Hematopoietic multipotent progenitor cell (in vitro differentiated cells): ENCODE measurements at places on chromosomes 5 and 9. TPM values are rescaled to one million over a fixed set of nuclear protein-coding genes. Genes with fewer than 3 reads are reported as not detected.

GRCh38 chr9:78294290-78295176, 2.4 kb upstream of the PSAT1 start:
- no peak for DNase-seq

DNA sequence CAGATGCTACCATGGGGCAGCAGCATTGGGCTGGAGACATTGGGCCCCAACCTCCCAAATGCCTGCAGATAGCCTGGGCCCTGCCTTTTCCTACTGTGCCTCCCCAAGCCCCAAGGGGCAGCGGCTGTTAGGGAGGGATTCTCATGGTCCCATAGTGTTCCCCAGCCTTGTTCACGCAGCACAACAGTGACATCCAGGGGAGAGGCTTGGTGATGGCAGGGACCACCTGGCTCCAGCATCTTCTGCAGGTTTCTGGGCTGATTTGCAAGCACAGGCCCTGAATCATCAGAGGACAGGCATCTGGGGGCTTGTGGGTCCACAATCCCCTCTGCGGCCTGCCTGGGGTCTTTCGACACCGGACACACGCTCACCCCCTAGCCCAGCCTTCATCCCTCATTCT, 354.6 kb downstream of the SLIT3 start:
- no peak for DNase-seq

TUSC1 gene
- 14.3 TPM for total RNA-seq

GRCh38 chr9:12464910-12465512, 228.2 kb upstream of the TYRP1 start:
- peak; percentile 3 for DNase-seq

SPAG8 gene
- 3.2 TPM for total RNA-seq

MCTP1 gene
- total RNA-seq, result 16.7 TPM

DNA sequence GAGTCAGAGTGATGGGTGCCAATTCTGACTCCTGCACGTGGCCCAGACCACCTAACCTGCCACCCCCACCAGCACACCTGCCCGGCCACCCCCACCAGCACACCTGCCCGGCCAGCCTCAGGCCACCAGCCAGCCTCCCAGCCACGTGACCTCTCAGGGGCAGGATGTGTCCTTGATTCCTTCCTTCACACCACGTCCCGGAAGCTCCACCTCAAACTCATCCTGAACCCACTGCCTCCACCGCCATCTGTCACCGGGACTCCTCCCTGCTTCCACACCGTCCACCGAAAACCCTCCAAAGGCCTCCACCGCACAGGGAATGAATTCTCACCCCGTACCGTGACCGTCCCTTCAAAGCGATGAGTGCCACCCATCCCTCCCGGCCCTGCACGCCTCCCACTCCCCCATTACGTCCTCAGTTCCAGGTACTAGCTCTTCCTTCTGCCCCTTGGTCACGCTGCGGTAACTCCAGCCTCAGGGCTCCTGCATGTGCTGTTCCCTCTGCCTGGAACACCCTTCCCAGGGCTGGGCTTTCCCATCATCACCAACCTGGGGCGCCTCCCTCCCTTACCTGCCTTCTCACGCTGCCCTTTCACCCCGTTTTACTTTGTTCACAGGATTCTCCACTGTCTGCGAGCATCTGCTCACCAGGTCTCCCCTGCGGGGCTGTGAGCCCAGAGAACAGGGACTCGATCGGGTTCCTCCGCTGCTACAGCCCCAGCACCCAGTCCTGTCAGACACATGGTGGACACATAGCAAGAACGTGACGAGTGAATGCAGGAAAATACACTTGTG, 82.9 kb downstream of the ADAMTS2 start:
- no peak for DNase-seq

DNA sequence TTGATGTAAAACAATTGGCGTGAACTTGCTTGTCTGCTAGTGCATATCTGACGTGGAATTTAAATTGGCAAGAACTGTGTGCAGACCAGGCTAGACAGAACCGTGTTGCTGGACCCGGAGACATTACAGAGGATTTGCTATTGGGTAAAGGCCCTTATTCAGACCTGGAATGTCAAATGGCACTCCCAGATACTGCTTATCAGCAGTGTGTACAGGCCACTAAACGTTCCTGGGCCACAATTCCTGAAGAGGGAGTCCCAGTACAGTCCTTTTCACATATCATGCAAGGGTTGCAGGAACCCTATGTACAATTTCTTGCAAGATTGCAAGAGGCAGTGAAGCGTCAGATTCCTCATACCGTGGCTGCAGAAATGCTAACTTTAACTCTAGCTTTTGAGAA, 13.5 kb upstream of the MCCC2 start:
- no peak for DNase-seq

DNA sequence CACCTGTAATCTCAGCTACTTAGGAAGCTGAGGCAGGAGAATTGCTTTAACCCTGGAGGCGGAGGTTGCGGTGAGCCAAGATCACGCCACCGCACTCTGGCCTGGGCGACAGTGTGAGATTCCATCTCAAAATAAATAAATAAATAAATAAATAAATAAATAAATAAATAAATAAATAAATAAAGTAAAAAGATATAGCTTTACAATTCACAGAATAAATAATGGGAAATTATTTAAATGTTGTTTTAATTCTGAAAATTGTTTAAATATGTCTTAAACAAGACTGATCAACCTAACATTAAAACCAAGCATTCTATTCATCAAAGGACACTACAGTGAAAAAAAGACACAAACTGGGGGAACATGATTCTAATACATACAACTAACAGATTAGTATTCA, 357.1 kb downstream of the CTNND2 start:
- no peak for DNase-seq

CTXN3 gene
- not detected for total RNA-seq

GRCh38 chr5:27020973-27021372, 17.4 kb downstream of the CDH9 start:
- peak; percentile 41 for DNase-seq

DNA sequence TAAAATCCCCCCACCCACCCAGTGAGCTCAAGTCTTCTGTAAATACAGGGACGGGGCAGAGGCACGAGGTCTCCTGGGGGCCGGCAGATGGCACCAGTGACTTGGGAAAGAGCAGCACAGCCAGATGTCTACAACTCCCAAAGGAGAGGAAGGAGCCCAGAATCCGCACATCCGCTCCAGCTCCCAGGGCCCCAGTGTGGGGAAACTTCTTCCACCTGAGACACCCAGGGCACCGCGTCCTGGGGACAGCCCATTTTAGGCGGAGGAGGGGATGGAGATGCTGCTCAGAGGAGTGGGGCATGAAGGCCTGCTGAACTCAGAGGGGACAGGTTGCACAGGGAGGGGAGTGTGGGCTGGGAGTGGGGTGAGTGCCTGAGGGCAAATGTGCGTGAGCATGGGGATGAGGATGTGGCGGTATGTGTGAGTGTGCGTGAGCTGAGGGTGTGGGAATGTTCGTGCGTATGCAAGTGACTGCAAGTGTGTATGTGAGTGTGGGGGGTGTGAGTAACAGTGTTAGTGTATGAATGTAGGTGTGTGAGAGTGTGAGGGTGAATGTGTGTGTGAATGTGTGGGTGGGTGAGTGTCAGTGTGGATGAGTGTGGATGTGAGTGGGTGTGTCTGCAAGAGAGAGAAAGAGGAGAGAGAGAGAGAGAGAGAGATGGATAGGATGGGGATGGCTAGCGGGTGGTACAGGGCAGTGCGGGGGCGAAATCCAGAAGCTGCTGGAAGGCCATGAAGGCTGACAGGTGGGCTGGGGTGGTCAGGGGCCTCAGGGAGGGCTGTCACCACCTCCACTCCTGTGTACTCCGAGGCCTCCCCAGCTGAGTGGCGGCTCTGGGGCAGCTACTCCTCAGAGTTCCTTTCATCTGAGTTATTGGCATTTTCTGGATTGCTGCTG, 63.5 kb downstream of the DUSP1 start:
- peak; percentile 52 for DNase-seq

- DNase-seq, result no peak
These were observed 381.1 kb upstream of the ACTBL2 start for GRCh38 chr5:57863661-57864060.

DNA sequence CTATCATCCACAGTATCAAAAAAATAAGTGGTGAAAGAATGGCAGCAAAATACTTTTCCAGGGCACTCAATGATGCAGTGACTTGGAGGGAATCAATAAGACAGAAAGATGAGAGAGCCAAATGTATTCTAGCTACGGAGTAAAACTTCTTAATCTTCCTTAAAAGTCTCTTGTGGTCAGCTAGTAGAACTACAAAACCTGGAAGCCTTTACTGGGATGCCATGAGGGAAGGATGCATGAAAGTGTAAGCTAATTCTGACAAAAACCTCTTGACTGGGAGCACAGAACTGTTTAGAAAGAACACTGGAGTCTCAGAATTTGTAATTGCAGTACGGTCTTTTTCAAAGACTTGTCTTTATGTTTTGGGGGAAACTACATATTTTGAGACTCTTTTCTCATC, 432.8 kb upstream of the PTPRD start:
- no peak for DNase-seq

- DNase-seq, result no peak
These were observed 232.7 kb upstream of the ACTBL2 start for GRCh38 chr5:57715296-57715695.

GRCh38 chr9:79362100-79363081, 209.4 kb upstream of the TLE4 start:
- no peak for DNase-seq

DNA sequence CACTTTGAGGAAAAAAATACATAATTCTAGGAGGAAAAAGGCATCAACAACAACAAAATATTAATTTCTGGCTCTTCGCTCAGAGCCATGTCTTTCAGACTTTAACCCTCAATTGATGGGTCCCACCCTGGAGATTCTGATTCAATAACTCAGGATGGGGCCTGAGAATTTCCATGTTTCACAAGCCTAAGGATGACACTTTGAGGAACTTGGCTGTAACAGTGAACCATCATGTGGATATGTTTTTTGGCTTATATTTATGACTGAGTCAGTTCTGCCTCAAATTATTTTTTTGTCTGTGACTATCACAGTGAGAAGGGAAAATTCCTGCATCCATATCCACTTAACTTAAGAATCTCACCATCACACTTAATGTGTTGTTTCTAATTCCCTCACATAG, 504.6 kb downstream of the RASEF start:
- DNase-seq, result no peak

AP3B1 gene
- 18.9 TPM for total RNA-seq

DNA sequence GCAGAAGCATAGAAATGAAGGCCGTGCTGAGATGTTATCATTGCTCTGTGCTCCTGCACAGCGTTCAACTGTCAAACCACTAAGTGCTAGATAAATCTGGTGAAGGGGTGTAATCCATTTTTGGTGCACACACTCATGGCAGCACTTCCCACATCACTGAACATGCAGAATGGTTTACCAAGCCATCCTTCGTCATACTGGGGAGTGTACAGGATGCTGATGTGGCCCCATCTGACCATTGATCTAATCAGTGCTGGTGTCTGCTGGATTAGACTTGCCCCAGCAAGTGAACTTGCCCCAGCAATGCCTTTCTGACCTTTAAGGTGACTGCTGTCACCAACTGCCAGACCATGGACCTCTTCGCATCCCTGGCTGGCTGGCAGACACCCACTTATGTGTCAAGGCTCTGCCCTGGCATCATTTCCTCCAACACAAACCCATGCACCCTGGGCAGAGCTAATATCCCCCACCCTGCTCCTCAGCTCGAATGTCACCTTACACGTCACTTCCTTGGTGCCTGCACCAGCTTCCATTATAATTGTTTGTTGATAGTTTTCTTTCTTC, 4.2 kb upstream of the SEMA4D start:
- no peak for DNase-seq

- no peak for DNase-seq
These were observed 73.9 kb downstream of the PBX3 start for GRCh38 chr9:125821078-125821477.

DNA sequence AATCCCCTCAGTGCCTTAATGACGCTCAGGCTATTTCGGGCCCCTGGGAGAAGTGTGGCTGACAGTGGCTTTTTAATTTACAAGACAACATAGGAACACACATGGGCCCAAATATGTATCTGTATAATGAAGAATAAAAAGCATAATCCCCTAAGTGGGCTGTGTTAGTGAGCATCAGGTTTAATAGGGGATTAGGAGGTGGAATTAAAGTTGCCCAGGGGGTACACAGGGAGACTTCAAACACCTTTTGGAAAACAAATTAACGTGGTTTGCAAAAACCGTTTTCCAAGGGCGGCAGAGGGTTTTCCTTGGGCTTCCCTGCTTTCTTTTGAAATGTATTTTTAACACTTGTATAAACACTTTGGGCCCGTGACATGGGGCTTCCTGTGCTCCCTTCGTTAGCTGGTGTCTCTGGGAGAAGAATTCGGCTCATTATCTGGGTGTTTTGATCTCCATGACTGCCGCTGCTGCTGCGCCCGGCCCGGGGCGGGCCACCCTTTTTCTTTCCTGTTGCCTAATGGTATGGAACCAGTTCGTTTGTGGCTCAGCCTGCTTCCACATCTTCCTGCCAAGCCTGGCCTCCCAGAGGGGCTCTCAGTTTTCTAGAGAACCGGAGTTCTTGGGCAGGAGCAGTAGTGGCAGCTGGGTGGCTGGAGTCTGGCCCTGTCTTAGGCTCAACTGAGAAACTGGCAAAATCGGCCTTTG, 173.0 kb downstream of the MACROH2A1 start:
- DNase-seq, result no peak

DNA sequence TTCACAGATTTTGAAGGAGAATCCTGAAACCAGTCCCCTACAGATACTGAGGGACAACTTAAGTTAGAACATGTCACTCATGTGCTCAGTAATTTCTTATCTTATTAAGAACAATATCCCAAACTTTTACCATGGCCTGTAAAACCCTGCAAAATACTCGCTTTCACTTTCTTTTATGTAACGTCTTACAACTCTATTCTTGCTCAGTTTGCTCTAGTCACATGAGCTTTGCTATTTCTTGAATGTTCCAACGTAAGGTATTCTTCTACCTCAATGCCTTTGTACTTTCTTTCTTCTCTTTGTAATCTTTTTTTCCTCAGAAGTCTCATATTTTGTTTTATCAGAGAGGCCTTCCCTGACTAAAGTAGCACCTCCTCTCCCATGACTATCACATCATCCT, 14.1 kb downstream of the TMEM38B start:
- no peak for DNase-seq

GRCh38 chr5:93305984-93306383, 275.0 kb downstream of the NR2F1-AS1 start:
- no peak for DNase-seq

DNA sequence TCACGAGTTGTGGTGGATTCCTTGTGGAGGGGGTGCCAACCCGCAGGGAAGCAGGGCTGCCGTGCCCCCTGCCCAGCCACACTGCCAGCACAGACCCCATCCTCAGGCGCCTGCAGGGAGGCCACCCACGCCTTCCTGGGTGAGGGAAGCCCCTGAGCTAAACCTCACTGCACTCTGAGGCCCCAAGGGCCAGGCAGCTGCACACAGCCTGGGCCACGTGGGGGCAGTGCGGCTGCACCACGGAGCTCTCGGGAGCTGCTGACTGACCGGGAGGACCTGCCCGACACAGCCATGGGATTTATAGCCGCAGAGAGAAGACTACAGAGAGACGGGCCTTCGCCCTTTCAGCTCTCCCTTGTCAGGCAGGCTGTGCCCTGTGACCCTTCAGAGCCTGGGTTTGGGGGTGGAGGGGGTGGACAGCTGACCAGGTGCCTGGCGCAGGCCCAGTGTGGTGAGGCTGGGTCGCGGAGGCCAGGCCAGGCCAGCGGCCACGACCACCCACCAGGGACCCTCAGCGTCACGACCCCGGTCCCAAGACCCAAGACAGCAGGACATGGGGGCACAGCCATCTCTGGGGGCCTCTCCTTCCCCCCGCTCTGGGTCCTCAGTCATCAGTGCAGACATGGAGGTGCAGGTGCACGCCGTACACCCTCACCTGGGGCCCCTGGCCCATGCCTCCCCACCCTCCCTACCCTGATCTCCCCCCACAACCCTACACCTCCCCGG, 4.3 kb upstream of the AHRR start:
- peak; percentile 48 for DNase-seq
